ENCODE measurements at places on chromosomes 2 and 18.
A peak's percentile ranks its signal among the peaks of the same experiment; 100 is the strongest.

- no peak for DNase-seq
Observed at GRCh38 chr2:160301420-160301819, 101.3 kb upstream of the ITGB6 start.

DNA sequence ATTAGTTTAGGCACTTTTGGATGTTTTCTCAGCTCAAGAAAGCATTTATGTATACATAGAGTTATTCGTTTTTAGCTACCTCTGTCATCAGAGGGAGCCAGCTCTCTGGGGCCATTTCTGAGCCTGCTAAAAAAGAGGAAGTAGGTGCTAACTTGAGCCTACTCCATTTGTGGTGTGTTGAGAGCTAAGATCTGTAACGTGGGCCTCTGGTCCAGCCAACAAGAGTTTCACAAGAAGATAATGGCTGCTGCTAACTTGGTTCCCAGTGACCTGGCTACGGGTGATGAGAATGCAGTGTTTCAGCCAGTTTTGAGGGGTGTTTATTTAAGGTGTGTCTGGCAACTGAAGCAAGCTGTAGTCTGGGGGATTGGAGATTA is 182.5 kb downstream of the PRKCE start:
- no peak for DNase-seq

DNA sequence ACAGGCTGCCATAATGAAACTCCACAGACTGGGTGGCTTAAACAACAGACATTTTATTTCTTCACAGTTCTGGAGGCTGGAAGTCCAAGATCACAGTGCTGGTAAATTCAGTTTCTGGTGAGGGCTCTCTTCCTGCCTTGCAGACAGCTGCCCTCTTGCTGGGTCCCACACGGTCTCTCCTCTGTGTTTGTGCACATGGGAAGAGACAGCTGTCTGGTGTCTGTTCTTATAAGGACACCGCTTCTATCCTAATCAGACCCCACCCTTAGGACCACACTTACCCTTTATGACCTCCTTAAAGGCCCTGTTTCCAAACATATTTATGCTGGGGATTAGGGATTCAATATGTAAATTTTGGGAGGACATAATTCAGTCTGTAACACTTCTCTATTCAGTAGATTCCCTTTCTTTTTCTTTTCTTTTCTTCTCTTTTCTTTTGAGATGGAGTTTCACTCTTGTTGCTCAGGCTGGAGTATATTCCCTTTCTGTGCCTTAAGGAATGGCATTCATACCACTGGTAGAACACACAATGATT is 18.9 kb downstream of the CTIF start:
- no peak for DNase-seq

GRCh38 chr2:136239079-136239685 is 121.2 kb upstream of the CXCR4 start:
- DNase-seq, result no peak

DNA sequence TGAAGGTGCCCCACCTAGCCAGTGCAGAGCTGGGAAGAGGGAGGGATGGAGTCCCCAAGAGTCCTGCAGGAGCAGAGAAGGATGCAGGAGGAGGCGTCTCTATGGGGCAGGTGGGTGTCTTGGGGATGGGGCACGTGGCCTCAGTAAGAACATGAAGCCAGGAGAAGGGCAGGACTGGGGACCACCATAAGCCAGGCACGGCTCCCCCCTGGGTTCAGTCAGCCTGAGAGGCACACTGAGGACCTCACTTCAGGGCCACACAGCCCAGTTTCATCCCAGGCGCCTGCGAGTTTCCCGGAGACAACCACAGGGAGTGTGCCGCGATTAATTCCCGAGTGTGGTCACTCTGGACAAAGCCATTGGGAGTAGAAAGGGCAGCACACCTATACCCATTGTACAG is 120.3 kb downstream of the GYPC start:
- DNase-seq, result no peak

- DNase-seq, result no peak
Observed at GRCh38 chr18:74110976-74111375, 36.7 kb downstream of the FBXO15 start.

DNA sequence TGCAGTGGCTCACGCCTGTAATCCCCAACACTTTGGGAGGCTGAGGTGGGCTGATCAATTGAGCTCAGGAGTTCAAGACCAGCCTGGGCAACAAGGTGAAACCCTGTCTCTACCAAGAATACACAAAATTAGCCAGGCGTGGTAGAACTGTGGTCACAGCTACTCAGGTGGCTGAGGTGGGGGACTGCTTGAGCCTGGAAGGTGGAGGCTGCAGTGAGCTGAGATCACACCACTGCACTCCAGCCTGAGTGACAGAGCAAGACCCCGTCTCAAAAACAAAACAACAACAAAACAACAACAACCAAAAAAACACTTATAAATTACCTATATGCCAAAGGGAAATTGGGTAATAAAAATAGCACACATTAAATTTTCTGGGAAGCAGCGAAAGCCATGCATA is 141.6 kb downstream of the HDAC4 start:
- DNase-seq, result no peak

- DNase-seq, result no peak
Observed at GRCh38 chr2:161173541-161174194, 13.4 kb downstream of the TANK start.

GRCh38 chr2:195535911-195536522 is 121.0 kb upstream of the SLC39A10 start:
- DNase-seq, result no peak

DNA sequence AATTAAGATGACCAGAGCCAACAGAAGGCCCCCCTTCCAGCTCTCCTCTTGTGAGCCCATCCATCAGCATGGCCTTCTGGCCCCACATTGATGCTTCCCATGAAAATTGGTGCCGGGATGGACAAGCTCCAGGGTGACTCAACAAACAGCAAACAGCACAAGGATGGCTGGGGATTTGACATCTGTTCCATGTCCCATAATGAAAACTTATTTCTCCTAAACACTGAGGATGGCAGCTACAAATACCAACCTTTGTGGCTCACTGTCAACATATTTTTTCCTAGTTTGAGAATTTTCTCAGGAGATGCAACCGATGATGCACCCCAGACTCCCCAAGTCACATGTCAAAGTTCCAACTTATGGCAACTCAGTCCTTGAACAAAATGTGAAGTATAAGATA is 169.6 kb upstream of the SIX2 start:
- DNase-seq, result no peak

DNA sequence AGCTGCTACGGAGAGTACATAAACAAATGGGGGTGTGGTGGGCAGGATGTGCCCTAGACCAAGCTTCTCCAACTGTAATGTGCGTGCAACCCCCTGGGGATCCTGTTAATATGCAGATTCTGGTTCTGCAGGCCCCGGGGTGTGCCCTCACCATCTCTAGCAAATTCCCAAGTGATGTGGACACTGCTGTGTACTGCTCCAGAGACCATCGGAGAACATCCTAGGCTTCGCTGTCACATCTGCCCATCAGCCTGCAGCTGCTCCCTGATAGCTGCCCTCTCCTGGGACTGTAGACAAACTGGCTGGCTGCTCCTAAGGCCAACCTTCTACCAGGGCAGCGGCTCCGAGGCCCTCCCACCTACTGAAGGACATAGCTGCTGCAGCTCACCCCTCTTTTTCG is 3.2 kb downstream of the HS1BP3 start:
- no peak for DNase-seq

GRCh38 chr18:28682912-28683311 is 506.0 kb upstream of the CDH2 start:
- no peak for DNase-seq

DNA sequence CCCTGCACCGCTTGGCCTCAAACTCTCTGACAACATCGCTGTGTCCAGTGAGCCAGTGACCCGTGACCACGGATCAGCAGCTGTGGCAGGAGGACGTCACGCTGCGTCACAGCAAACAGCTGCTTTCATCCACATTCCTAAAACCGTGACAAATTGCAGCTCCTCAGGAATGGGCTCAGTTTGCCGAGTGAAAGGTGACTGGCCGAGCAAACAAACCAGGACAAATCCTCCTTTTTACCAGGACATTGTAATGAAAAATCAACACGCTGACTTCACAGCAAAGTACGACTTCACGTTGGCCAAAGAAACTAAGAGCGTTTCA is 57.6 kb downstream of the PXDN start:
- DNase-seq, result no peak

- DNase-seq, result no peak
Observed at GRCh38 chr2:81196933-81197628, 892.5 kb upstream of the LRRTM1 start.

DNA sequence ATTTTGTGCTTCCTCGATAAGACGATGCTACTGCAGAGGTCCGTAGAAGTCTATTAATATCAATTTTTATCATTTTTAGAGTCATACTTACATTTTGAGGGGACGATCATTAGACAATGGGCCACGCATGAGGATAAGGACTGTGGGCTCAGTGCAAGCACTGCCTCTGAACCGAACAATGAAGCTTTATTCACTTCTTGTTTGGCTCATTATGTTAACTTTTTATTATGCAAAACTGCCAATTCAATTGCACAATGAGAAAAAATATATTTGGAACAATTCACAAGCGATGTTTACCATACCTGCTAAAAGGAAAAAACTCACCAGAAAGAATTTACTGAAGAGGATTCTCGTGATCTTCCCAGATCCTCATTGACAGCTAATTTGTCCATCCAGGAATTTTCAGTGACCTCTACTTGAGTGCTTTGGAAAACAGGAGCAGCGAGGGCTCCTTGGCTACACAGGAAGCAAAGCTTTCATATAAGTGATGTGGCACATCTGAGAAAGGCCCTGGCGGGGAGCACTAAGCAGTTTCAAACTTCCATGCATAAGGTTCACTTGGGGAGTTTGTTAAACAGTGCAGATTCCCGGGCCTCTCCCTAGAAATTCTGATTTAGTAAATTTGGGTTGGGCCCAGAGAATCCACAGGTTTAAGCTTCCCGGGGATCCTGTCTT is 13.3 kb upstream of the CAPN13 start:
- no peak for DNase-seq

DNA sequence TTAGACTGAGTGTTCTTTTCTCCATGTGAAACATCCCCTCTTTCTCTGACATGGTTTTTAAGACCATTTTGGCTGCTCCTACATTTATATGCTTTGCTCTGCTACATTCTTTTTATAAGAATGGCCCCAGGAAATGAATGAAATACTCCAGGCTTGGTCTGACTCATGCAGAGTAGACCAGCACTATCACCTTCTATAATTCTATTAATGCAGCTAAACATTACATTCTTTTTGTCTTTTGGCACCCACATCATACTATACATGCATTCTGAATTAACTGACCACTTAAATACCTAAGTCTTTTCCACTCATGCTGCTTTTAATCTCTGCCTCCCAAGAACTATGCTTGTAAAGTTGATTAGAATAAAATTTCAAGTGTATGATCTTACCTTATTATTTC is 94.1 kb downstream of the AAK1 start:
- no peak for DNase-seq

DNA sequence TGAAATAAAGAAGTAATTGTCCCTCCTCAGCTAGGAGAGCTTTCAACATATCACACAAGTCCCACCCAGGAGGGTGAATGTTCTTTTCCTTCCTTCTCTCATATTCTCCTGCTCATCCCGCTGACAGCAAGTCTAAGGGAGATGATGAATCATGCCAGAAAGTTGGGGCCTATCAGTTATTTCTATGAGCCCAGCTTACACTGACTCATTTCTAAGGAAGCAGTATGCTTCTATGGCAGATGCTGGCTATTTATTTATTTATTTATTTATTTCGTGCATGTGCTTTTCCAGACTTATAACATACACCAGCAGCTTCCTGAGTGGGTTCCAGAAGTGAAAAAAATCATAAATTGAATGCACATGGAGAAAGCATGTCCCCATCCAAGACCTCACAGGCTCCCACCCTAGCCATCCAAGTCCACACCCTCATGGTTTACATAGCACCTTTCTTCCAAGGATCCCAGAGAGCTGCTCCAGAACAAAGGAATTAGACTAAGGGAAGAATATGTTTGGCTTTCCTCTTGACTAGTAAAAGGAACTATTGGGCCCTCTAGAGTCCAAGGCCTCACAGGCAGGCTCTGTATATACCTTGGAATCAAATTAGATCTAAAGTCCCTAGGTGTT is 1074.2 kb upstream of the ZEB2 start:
- no peak for DNase-seq

DNA sequence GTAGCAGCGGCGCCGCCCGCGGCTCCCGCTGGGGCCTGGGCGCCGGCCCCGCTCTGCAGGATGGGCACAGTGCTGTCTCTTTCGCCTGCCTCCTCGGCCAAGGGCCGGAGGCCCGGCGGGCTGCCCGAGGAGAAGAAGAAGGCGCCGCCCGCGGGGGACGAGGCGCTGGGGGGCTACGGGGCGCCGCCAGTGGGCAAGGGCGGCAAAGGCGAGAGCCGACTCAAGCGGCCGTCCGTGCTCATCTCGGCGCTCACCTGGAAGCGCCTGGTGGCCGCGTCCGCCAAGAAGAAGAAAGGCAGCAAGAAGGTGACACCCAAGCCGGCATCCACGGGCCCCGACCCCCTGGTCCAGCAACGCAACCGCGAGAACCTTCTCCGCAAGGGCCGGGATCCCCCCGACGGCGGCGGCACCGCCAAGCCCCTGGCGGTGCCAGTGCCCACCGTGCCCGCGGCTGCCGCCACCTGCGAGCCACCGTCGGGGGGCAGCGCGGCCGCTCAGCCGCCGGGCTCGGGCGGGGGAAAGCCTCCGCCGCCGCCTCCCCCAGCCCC is 369 bp downstream of the CDK5R2 start:
- DNase-seq, result no peak

DNA sequence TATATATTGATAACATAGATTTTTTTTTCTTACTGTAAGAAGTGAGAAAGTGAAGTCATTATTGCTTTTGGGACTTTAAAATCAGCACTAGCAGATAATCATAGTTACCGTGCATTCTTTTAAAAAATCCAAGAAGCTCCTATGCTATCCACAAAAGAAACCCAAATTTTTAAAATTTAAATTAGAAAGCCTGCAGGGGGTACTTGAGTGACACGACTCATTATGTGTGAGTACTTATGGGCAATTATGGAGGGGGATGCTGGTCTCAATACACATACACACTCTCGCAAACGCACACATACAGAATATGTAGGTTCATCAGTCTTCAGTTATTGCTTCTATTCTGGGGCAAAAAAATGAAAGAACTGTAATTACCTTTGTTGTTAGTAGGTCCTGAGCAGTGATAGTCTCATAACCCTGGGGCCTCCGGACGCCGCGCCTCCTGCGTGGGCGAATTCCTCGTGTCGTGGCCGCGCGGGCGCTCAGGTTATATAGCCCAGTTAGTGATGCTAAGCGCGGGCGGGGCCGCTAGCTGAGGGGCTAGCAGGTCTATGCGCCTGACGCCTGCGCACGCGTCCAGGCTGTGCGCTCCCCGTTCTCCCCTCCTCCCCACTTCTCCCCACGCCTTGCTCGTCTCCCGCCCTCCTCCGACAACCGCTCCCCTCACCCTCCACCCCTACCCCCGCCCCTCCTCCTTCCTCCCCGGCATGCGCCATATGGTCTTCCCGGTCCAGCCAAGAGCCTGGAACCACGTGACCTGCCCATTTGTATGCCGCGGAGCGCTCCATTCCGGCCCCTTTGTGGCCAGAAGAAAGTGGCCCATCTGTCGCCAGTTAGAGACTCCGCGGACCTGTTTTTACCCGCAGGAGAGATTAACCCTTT is at the start of gene NEUROD1:
Gene NEUROD1, minus strand, starts transcription at position 463 of the 882 bp plus-strand sequence. CDS start 1,657 bp downstream, outside the sequence.
- DNase-seq, result peak; percentile 98

- DNase-seq, result no peak
Observed at GRCh38 chr2:218010140-218010983, 7.6 kb upstream of the TNS1 start.
